ENCODE measurements at places on chromosomes 6 and 20. TPM values are rescaled to one million over a fixed set of nuclear protein-coding genes. Genes with fewer than 3 reads are reported as not detected.

The HS3ST5 gene
- total RNA-seq: not detected

The SMPD2 gene
- total RNA-seq: 14.1 TPM

The MAS1L gene
- not detected for total RNA-seq

The ZKSCAN8 gene
- total RNA-seq: 48.9 TPM

The BNIP5 gene
- total RNA-seq: not detected

The AGER gene
- 9.2 TPM for total RNA-seq

The DXO gene
- 20.8 TPM for total RNA-seq

The RBPJL gene
- total RNA-seq: not detected
